ENCODE measurements at places on chromosomes 6 and 20.
A peak's percentile ranks its signal among the peaks of the same experiment; 100 is the strongest.

DNA sequence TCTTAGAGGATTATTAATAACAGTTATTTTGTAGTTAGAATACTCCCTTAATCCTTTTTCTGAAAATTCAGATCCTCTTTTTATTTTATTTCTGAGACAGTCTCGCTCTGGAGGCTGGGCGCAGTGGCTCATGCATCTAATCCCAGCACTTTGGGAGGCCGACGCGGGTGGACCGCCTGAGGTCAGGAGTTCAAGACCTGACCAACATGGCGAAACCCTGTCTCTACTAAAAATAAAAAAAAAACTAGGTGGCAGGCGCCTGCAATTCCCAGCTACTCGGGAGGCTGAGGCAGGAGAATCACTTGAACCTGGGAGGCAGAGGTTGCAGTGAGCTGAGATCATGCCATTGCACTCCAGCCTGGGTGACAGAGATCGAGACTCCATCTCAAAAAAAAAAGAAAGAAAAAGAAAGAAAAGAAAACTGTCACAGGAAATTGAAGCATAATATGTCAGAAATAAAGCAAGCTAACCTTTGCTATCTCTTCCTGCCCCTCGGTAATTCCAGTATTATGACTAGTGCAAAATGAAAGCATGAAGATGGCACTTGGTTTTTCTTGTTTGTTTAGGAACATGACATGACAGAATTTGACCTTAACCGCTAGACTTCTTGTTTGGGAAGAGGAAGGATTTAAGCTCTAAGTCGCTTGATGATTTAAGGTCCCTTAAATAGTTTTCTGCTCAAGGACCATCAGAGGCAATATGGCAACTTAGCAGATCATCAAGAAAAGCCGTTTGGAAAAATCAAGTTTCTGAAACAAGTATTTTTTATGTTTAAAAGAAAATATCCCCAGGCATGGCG, 1.8 kb upstream of the RBM39 start:
- peak; percentile 45 for DNase-seq

- peak; percentile 27 for DNase-seq
Observed at GRCh38 chr6:10951675-10952282, 64.9 kb downstream of the SYCP2L start.

GRCh38 chr20:57709823-57710799, at the start of gene PMEPA1:
Gene PMEPA1, minus strand, starts transcription at chr20:57710015. Its CDS starts 433 bp downstream, at chr20:57709582.
- peak; percentile 9 for DNase-seq

DNA sequence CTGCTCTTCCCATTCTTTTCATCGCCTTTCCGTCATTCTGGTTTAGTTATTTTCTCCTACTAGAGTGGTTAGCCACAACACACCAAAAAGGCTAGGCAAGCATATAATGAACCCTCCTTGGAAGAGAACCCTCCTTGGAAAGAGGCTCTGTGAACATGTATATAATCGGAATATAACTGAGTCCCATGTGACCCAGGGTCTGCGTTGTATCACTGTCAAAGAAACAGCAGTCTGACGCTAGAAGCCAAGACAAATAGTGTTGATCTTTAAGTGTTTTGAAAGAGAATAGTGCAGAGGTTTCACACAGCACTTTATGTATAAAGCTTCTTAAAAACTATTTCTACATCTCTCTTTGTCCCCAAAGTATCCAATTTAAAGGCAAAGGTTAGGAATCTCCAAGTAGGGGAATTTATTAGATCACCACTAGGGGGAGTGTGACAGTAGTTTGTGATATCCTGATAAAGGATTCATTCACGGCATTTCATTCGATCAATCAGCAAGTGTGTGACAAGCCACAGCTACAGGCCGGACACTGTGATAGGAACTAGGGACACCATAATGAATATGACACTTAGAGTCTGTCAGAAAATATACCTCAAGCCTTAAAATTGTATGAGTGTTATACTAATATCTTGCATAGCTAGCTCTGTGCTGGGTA, 395.3 kb downstream of the CD109 start:
- DNase-seq = peak; percentile 77

GRCh38 chr20:58458342-58459057, 56.7 kb downstream of the APCDD1L start:
- peak; percentile 56 for DNase-seq

- DNase-seq = no peak
Observed at GRCh38 chr6:10219510-10219909, 195.4 kb downstream of the TFAP2A start.

GRCh38 chr6:160328447-160328846, 19.7 kb upstream of the SLC22A3 start:
- DNase-seq = no peak

DNA sequence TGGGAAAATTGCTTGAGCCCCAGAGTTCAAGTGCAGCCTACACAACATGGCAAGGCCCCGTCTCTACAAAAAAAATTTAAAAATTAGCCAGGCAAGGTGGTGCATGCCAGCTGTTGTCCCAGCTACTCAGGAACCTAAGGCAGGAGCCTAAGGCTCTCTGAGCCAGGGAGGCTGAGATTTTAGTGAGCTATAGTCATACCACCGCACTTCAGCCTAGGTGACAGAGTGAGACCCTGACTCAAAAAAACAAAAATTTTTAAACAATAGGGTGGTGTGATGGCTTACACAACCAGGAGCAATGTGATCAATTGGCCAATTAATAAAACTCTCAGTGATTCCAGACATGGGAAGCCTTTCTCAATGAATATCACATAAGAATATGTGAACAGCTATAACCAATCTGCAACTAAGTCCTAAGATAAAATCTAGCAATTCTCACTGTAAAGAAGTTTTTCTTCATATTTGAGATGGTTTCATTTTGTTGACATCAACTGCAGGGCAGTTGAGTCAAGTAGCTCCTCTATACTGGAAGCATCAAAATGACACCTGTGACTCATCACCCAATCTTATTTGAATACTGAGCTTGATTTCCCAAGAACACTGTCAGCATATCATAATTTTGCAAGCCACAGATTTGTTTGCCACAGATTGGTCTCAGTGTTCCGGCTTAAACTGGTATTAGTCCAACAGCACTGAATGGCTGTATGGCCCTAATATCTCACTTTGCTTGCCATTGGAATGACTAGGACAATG, 169.0 kb upstream of the GJE1 start:
- DNase-seq = no peak

DNA sequence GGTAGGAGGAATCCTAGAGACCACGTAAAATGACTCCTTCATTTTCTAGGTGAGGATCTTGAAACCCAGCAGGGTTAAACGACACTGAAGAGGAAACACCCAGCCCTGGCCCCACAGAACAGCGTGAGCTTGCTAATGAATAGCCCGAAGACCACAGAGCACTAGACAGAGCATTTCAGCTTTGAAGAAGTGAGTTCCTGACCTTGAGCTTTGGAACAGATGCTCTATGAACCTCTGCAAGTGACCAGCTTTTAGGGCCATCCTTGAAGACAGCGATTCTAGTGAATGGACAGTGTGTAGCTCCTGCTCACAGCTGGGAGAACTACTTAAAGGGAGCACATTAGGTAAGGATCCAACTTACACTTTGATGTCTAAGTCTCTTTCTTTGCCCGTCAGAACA, 74.0 kb upstream of the FRMD1 start:
- no peak for DNase-seq

GRCh38 chr6:15901141-15902115, 227.5 kb upstream of the MYLIP start:
- DNase-seq = no peak

DNA sequence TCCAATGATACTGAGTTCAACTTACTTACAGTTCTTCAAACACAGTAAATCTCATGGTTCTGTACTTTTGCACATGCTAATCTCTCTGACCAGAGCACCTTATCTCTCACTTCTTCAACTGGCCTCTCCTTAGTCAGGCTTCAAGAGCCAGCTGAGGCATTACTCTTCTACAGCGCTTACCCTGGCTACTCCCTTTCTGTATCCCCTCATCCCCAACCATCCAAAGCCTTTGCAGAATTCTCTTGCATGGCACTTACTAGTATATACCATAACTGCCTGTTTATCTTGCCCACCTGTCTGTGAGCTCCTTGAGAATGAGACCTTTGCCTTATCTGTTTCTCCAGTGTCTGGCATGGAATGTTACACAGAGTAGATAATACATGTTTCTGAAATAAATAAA, 49.2 kb downstream of the SESN1 start:
- DNase-seq = no peak

DNA sequence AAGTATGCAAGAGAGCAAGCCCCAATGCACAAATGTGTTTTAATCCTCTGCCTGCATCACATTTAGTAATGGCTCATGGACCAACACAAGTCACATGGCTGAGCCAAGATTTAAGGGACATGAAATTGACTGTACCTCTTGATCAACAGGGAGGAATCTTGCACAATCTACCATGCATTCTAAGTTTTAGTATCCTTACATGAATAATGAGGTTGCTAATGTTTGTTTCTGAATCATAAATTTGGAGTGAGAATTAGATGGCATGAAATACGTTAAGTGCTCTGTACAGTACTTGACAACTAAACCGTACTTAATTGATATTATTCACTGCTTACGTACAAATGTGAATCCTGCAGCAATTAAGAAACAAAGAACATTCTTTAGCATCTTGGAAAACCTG, 553.8 kb upstream of the JAG1 start:
- no peak for DNase-seq

GRCh38 chr6:11263291-11263775, 30.9 kb upstream of the NEDD9 start:
- DNase-seq = peak; percentile 23

GRCh38 chr6:127956956-127957355, 56.1 kb upstream of the THEMIS start:
- no peak for DNase-seq

DNA sequence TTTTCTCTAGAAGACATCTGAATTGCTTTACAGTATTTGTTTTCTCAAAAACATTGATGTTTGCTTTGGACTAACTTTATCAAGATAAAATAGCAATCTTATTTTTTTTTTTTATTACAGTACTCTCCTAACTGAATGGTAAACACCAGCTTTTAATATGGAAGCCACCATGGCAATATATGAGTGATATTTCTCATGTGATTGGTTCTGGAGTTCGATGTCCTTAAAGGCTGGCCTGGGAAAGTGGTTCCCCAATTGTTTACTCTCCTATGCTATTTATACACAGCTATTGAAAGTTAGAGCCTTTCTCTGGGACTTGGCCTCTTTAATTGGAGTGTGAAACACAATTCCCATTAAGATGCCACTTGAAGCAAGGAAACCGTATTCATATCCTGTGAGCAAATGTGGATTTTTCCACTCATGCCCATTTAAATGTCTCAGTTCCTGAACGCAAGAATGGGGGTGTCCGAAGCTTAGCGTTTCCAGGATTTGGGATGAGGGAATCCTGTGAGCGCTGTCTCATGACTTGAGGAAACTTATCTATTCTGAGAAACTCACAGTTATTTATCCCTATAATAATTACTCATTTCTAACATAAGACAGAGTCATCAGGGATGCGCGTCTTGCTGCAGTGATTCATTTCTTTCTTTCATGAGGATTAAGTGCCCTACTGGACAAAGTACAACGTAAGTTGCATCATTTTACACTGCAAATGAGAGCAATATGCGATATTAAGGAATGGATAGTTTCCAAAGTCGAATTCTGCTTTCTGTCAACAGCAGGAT, 143.3 kb upstream of the PREP start:
- no peak for DNase-seq

DNA sequence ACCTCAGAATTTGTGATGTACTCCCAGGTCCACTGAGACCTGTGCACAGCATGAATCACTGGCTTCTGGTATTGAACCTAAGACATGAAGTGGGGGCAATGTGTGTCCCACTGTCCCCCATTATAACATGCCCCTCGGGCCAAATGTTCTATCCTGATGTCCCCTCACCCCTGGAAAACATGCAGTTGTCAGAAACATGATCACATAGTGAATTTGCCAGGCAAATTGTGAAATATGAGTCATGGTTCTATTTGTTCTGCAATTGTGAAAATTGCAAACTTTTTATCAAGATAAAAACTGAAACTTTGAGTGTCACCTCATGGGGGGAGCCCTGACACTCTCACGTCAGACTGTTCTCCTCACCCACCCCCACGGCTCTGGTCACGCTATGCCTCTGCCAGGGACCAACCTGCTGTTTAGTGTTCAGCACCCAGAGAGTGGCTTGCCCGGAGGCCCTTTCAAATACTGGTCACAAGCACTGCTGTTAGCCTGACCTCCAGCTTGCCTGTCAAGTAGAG, 305.3 kb downstream of the CLIC5 start:
- no peak for DNase-seq

- DNase-seq = no peak
Observed at GRCh38 chr6:15708231-15708630, 45.4 kb upstream of the DTNBP1 start.

GRCh38 chr6:35916056-35916455, 4.8 kb downstream of the SRPK1 start:
- DNase-seq = no peak

- DNase-seq = no peak
Observed at GRCh38 chr6:170049641-170050561, 241.0 kb downstream of the DLL1 start.

DNA sequence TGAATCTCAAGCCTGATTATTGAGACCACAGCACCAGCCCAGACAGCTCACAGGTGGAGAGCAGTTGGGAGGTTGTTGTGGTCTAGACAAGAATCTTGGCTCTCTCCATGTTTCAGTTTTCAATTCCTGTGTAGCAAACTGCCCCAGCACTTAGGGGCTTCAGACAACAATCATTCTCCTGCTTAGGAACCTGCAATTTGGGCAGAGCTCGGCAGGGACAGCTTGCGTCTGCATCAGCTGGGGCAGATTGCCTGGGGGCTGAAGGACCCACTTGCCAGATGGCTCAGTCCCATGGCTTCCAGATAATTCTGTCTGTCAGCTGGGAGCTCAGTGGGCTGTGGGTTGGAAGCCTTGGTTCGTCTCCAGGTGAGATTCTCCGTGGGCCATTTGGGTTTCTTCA, 6.9 kb downstream of the TGM6 start:
- DNase-seq = no peak

- DNase-seq = no peak
Observed at GRCh38 chr20:32453467-32454163, 95.5 kb downstream of the ASXL1 start.

DNA sequence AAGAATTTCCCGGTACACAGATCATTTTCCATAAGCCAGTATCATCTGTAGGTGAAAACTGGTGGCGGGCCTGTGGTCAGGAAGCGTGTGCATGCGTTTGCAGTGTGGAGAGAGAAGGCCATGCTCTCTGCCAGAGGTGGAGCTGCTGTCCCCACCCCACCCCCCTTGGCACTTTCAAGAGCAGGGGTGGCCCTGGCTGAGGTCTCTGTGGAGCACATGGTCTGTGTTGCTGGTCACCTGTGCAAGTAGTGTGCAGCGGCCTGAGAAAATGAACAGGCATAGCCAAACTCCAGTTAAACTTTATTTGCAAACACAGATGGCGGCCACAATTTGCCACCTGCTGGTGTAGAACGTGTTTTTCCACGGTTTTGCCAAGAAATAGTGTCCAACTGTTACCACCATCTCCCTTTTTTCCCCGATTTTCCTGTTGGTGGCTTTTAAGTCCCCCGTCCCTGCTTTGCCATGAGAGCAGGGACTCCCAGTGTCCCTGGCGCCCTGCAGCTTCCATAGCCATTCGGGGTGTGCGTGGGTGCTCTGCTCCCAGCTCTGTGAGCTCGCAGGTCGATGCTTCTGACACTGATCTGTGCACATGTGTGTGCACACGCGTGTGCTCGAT, 2.5 kb downstream of the ADRM1 start:
- DNase-seq = no peak

DNA sequence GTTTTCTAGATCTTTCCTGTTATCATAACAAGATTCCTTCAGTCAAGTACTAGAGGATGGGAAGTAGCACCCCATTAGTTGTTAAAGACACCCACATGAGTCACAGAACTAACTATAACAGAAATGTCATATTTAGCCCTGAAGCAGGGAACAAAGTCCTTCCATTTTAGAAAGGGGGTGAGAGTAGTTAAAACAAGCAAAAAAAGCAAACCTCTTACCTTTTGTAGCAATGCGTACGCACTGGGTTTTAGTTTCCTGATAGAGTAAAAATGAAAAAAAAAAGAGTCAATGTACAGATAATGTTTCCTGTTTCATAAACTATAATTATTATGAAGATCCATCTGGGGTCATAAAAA, 163.7 kb upstream of the THEMIS start:
- no peak for DNase-seq

Data from dermis microvascular lymphatic vessel endothelial cell (primary cell).